Fibroblast of villous mesenchyme (primary cell): ENCODE measurements at places on chromosomes 4 and X. TPM values are rescaled to one million over a fixed set of nuclear protein-coding genes. Genes with fewer than 3 reads are reported as not detected.
A peak's percentile ranks its signal among the peaks of the same experiment; 100 is the strongest.

DNA sequence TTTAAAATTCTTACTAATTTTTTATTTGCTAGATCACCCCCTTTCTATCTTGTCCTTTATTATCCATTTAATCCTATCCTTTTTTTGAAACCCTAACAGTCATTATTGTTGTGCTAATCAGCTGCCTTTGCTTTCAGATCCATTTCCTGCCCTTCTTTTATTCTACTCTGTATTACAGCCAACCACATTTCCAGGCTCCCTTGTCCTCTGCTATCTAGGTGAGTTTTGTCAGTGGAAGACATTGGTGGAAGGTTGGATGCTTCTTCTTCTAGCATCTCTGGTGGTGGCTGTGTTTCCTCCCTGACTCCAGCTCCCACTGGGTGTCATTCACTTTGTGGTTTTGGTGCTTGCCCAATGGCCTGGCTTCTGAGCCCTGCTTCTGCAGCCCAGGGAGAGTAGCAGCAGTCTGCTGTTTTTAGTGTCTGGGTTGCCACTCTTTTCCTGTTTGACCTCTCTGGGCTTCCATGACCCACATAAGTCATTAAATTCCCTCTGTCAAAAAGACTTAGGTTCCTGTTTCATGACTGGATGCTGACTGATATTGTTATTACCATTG is 225.2 kb upstream of the PGRMC2 start:
- no peak for DNase-seq

GRCh38 chr4:184347251-184348239 is 126.8 kb downstream of the IRF2 start:
- DNase-seq, result peak; percentile 49

DNA sequence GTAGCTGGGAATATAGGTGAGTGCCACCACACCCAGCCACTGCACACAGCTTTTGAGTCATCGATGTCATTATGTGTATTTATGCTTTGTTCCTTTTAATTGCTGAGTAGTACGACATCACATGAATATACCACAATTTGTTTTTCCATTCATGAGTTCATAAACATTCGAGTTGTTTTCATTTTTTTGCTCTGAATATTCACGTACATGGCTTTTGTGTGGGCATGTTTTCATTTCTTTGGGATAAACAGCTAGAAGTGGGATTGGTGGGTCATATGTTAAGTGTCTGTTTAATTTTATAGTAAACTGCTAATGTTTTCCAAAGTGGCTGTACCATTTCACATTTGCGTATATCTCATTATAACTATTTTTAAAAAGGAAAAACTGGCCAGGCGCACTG is 45.1 kb upstream of the KDR start:
- DNase-seq, result peak; percentile 90

GRCh38 chr4:99438405-99438780 is 3.3 kb upstream of the ADH7 start:
- DNase-seq, result peak; percentile 35

GRCh38 chrX:17459661-17460060 is 84.7 kb downstream of the NHS start:
- DNase-seq, result peak; percentile 13

- no peak for DNase-seq
These were observed 50.9 kb downstream of the NFKB1 start for GRCh38 chr4:102551958-102552565.

DNA sequence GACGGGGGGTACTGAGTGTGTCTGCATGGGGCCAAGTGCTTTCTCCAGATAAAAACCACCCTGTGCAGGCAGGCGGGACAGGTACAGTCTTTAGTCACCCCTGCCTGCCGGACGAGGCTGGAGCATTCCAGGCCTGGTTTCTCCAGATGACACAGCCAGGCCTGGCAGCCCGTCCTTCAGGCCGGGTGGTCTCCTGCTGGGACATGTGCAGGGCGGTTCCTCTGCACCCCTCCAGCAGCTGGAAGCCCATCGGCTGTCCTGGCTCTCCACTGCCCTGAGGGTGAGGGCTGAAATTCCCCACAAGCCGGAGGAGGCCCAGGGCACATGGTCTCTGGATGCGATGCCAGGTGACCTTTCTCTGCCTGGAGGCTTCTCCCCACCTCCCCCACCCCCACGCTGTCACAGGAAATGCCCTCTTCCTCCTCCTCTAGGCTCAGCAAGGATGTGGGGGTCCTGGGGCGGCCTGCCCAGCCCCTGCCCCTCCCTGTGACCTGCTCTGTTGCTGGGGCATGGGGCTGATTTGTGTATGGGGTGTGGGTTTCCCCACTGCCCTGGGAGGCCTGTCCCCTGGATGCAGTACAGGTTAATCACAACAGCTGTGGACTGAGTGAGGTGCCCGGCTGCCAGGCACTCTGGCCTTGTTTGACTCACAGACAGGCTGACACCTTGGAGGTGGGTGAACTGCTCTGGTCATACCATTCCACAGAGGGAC is 110.7 kb upstream of the LRPAP1 start:
- DNase-seq, result no peak

- no peak for DNase-seq
These were observed 60.3 kb downstream of the MTHFD2L start for GRCh38 chr4:74218201-74218600.

DNA sequence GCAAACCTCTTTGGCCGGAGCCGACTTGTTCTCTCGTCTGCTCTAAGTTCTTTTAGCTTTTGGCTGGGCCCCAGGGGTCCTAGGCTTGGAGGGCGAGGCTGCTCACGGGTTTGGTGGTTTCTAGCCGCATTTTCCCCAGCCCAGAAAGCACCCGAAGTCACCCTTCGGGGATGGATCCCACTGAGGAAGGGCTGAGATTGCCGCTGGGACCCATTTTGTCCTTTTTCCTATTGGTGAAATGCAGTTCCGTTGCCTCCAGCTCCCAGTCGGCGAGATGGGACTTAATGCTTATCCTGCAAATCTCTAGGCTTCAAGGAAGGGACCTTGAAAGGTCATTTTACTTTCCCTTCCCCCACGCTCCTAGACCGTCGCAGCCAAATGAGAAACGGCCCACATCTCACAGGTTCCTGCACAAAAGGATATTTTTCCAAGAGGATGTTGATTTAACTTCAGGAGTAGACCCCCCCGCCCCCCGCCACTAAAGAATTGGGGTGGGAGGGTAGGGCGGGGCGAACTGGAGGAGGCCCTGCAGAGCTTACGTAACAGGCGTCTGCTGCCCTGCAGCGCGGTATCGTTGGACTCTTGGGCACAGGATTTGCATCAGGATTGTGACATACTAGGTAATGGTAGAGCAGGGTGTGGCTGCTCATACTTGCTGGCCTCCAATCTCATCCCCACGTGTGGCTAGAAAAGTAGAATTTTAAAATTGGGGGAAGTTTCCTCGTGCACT is 564 bp downstream of the PGK1 start:
- peak; percentile 68 for DNase-seq

- DNase-seq, result no peak
These were observed 85.0 kb upstream of the WDR1 start for GRCh38 chr4:10201381-10202223.

GRCh38 chr4:5887361-5888221 is 5.3 kb downstream of the CRMP1 start:
- DNase-seq, result no peak

DNA sequence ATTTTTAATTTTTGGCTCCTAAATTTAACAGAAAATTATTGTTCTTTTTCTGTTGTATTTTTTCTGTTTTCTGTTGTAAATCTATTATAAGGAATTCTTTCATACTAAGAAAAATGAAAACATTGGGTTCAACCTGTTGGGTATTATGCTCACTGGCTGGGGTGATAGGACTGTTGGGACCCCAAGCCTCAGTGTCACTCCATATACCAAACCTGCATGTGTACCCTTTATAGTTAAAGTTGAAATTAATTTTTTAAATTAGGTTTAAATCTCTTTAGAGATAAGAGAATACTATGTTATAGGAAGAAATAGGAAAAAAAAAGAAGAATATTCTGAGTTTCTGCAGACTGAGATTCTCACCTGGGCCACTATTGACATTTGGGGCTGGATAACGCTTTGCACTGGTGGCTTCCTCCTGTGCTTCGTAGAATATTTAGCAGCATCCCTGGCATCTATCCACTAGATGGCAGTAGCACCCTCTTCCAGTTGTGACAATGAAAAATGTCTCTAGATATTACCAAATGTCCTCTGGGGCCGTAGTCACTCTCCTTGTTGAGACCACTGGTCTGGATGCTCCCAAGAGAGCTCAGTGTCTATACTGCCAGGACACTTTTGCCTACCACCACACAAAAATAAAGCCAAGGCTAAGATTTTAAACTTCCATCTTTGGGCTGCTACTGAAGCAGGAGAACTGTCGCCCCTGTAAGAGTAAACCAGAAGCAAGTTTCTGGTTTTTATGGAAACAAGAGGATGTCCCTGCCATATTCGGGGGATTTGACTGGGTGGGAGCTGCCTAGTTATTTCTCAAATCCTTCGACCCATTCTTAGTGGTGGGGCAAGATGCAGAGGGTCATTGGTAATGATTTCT is 22.4 kb upstream of the CLTRN start:
- peak; percentile 67 for DNase-seq

The PGAM4 gene
- total RNA-seq, result 0.43 TPM in 1 of 2 replicates, not detected in the other

The ITM2A gene
- under 0.01 TPM in 1 of 2 replicates, not detected in the other for total RNA-seq

The UNC5C gene
- under 0.01 and 0.43 TPM in 2 replicates for total RNA-seq

The DGAT2L6 gene
- total RNA-seq, result not detected in 2 replicates

The NALF2 gene
- total RNA-seq, result not detected in 2 replicates

The CDS1 gene
- total RNA-seq, result under 0.01 TPM in 2 replicates

The MAOA gene
- 2.6 and 7.8 TPM in 2 replicates for total RNA-seq

The PTTG2 gene
- 0.43 and 0.64 TPM in 2 replicates for total RNA-seq
